ENCODE measurements at places on chromosomes 2 and 18.
A peak's percentile ranks its signal among the peaks of the same experiment; 100 is the strongest.

- DNase-seq, result no peak
Observed at GRCh38 chr2:120510751-120511395, 164.9 kb downstream of the INHBB start.

DNA sequence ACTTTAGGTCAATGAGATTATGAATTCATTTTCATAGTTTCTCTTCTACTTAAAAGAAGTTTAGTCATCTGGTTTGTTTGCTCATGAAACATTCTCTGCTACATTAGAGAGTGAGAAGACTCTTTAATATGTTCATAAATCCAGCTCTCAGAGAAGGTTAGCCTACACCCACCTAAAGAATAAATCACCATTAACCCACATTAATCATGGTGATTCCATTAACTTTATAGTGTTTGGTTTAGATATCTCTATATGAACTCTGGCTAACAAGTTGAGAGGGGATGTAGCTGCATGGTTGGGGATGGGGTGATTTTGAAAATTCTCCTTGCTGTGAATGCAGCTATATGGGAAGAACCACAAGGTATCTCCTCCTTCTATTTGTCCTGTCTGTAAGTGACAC lies 10.7 kb downstream of the TFPI start:
- DNase-seq, result no peak

GRCh38 chr2:193463011-193463410 lies 1268.3 kb upstream of the TMEFF2 start:
- no peak for DNase-seq

- DNase-seq, result no peak
Observed at GRCh38 chr18:7417727-7418126, 149.4 kb upstream of the PTPRM start.

DNA sequence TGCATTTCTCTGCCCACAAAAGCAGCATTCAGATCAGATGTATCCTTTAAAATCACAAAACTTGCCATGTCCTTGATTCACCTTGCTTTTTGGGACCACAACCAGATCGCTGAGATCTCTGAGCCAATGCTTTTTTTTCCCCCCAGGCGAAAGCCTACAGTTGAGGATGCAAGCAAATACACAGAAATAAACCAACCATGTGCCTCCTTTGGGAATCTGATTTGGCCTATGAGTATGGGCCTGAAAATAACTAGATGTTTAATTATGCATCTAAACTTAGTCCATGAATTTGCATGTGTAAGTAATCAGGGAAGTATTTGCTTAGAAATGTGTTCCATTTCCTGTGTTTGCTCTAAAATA lies 49.7 kb upstream of the CDC42EP3 start:
- DNase-seq, result no peak

DNA sequence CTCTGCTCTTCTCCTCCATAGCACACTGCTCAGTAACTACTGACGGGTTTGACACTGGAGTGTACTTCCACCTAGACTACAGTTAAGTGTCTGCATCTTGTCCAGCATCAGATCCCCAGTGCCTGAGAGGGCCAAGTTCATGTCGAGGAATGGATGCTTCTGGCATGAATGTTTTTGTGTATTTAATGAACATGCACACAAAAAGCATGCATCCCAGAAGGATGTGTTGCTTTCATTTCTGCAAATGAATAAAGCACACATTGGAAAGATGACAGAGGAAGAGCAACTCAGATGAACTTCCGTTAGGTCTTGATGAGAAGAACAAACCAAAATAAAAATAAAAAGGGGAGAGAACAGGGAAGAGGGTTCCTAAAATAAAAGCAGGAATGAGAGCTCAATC lies 27.9 kb downstream of the C2orf49 start:
- no peak for DNase-seq

- peak; percentile 32 for DNase-seq
Observed at GRCh38 chr2:72347081-72347480, 199.4 kb upstream of the CYP26B1 start.

Measured in eye (tissue), 1 donor.